ENCODE measurements at places on chromosomes 5 and 9.

DNA sequence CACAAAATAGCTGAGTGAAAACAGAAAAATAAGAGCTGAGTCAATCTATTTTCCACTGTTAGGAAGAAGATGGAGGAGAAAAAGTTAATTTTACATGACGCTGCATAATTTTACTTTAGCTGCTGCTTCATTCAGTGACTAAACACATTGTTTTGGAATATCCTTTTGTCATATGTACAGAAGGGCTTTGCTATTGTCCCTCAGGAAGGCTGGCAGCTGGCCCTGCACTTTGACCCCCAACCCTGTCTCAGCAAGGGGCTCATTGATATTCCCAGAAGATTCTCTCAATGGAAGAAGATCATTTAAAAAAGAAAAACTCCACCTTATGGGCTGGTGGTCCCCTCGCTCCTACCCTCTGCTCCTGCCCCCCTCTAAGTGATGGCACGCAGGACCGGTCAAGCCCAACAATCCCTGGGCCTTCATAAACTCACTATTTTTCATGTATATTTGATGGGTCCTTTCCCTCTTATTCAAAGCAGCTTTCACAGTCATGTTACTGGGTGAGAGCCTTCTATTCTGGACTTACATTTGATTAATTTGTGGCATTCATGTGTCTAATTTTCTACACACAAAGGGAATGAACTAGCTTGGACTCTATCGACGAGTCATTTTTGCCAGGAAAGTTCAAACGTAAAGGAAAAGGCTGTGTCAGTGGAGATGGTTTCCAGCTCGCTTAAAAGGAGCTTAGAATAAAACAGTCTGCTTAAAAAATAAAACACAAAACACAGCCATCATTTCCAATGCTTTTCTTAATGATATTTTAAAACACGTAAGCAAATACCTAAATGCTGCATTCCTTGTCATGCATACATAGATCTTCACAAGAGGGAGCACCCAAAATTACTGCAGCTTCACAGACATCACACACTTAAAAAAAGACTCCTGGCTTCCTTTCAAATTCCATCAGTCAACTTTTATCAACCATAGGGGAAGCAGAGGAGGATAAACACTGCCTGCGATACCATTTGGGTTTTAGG lies 104.7 kb downstream of the EFNA5 start:
- no peak for DNase-seq

GRCh38 chr5:27242258-27242626 lies 203.9 kb upstream of the CDH9 start:
- no peak for DNase-seq

DNA sequence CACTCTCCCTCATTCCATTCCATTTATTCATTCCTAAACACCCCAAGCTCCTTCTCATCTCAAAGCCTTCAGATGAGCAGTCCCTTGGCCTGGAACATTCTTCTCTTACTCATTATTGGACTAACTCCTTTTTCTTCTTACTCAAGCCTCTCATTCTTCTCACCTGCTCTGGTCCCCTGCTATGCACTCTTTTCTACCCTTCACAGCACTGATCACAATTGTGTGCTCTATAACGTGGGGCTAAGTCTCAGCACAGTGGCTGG lies 212.4 kb downstream of the MAPKAP1 start:
- DNase-seq, result no peak

DNA sequence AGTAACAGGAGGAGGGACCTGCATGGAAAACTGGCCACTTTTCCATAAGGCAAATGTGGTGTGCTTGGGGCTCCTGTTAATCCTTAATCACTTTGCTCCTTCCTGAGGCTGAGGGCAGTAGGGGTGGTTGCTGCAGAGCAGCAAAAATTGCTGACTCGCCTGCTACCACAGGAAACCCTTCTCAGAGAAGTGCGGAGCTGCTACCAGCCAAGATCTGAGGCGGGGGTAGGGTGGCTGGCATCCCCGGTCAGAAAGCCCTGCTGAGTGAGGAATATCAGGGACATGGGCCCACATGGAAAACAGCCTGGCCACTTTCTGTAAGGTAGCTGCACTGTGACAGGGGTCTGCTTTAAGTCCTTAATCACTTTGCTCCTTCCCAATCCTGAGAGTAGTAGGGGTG lies 192.4 kb upstream of the GHR start:
- DNase-seq, result no peak

DNA sequence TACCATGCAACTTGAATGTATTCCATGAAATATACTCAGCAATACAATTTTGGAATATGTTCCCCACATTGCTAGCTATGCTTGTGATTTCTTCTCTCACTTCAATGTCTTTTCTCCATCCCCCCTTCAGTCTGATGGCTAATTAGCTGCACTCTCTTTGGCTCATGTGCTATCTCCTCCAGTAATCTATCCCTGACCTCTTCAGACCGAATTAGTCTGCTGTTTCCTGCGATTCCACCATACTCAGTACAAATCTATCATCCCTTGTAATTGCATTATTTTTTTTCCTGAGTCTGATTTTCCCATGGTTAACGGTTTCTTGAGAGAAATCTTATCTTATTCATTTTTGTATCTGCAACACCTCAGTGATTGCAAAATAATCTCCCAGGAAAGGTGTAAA lies 360.7 kb upstream of the CDH10 start:
- DNase-seq, result no peak

DNA sequence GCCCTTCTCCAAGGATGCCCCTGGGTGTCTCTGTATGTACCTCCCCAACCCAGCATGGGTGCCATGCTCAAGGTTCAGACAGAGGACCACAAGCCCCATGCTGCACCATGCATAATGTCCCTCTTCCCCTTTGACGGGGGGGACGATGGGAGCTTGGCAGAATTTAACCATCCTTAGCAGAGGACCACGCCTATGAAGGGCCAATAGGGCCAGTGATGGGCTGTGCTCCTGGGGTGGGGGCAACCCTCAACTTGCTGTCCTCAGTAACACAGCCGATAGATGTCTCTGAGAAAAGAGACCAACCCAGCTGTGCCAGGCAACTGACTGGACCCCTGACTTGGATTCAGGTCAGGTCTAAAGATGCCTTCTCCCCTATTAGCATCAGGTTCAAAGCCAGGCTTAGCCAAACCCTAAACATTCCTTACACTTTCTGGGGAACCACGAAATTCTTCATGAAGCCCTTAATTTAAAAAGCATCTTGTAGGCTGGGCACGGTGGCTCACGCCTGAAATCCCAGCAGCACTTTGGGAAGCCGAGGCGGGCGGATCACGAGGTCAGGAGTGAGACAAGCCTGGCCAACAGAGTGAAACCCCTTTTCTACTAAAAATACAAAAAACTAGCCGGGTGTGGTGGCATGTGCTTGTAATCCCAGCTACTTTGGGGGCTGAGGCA lies 20.7 kb upstream of the JADE2 start:
- no peak for DNase-seq

- no peak for DNase-seq
Observed at GRCh38 chr5:81239613-81240012, 6.5 kb downstream of the CKMT2 start.

DNA sequence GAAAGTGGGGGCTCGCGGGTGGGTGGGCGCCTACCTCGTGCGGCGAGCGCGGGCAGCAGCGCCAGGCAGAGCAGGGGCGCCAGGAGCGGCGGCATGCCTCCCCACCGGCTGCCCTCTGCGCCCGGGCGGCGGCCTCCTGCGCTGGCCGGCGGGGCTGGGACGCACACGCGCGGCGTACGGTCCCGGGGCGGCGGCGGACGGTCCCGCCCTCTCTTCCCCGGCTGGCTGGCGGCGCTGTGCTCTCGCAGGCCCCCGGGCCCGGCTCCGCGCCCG lies 220 bp downstream of the NOTCH1 start:
- no peak for DNase-seq

DNA sequence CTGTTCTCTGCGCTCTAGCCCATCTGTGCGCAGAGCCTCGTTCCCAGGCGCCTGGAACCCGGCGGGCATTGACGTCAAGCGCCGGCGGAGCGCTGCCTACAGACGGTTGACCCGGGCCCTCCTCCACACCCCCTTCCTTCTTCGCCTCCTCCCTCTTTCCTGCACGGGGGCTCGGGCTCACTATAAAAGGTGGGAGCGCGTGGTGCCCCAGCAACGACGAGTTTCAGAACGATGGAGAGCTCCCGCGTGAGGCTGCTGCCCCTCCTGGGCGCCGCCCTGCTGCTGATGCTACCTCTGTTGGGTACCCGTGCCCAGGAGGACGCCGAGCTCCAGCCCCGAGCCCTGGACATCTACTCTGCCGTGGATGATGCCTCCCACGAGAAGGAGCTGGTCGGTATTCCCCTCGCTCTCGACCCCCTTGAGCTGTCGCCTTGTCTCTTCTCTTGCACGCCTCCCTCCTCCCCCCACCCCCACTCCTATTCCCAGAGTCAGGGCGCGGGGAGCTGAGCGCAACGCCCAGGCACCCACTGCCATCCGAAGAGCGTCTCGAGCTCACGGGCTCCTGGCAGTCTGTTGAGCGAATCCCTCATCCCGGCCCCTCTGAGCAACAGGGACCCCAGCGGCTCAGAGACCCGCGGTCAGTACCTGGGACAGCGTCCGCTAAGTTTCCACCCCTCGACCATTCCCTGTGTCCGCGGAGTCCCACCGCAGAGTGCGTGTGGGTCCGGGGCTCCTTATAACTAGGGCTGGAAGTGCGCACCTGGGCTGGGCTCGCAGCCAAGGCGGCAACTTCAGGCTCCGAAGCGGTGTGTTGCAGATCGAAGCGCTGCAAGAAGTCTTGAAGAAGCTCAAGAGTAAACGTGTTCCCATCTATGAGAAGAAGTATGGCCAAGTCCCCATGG lies at the start of gene CARTPT:
Gene CARTPT, plus strand, starts transcription at position 213 of the 902 bp plus-strand sequence. Its CDS starts 19 bp downstream, at position 232.
- DNase-seq, result no peak

DNA sequence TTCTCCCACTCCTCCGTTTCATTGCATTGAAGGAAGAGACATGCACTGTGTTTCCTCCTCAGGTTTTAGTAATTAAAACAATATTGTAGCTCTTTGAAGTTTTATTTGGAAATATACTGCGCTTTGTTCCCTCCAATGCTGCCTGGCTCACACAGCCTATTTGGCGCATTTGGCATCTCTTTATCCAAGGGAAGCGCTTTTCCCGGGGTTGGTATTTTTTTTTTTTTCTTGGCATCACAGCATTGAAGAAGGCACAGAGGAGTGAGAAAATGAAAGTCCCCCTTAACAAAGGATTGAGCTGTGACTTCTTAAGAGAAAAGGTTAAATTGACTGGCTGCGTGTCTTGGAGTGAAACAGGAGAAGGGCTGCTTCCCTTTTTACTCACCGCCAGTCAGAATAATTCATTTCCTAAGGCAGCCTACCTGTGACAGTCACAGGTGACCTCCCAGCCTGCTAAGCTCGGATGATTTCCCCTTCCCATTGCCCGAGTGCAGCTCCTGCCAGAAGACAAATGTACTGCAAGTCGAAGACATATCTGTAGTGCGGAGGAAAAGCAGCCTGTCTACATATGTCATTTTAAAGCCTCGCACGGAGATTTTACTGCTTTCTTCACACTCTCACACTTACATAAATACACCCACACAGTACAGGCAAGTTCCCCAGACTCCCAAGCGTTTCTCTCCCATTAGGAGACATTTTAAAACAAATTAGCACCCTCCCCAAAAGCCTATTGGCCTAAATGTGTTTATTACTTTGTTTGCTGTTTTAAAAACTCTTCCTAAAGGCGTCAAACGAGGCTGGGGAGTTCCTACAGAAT lies 665.5 kb upstream of the ZNF608 start:
- DNase-seq, result no peak

GRCh38 chr5:76831110-76831452 lies 12.3 kb downstream of the F2RL1 start:
- no peak for DNase-seq

DNA sequence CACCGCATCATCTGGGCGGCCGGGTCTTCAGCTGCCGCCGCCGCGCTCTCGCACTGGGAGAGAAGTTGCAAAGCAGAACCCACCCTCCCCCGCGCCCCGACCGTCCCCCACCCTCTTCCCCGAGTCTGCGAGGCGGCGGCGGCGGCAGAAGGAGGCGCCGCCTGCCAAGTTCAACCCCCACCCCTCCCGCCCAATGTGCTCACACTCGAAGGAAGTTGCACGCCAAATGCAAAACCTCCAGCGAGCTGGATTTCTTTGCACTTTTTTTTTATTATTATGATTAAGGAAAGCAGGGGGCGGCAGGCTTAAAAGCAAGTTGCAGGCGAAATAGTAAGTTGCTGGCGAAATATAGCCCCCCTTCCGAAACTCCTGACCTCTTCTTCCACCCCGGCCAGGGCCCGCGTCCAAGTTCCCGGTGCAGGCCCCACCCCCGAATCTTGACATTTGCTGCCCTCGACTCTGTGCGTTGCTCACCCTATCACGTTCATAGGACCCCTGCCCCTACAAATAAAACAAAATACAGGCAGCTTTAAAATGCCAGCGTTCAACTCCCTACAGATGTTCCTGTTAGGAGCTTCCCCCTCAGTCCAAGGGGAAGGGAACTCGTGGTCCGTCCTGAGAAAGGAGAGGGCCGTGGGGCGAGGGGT lies 1.1 kb upstream of the NR3C1 start:
- DNase-seq, result peak; percentile 59

Measured in effector memory CD8-positive, alpha-beta T cell (primary cell).